ENCODE measurements at places on chromosomes 2 and 18.

DNA sequence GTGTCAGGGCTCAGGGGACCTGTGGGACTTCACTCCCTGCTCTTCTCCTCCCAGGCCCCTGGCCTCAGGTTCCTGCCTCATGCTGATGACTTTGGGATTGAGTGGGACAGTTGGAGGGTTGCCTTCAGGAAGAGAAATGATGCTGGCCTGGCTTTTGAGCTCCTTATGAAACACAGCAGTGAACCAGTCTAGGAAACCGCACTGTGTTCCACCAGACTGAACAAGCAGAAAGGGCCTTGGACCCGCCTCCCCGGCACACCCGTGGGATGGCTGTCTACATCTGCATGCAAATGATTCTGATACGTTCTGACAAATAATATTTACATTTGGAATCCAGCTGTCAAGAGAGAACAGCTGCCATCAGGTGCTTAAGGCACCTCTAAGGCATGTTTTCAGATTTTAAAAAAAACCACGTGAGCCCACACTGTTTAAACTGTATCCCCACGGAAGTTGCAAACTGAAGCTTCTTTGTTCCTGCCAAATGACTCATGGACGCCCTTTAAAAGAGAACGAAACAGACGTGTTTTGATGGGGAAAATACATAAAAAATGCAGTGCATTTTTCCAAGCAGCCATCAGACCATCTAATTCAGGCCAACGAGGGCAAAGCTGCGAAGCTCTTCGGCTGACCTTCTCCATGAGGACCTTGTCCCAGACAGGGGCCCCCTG lies 27.6 kb upstream of the ASAP2 start:
- no peak for DNase-seq

DNA sequence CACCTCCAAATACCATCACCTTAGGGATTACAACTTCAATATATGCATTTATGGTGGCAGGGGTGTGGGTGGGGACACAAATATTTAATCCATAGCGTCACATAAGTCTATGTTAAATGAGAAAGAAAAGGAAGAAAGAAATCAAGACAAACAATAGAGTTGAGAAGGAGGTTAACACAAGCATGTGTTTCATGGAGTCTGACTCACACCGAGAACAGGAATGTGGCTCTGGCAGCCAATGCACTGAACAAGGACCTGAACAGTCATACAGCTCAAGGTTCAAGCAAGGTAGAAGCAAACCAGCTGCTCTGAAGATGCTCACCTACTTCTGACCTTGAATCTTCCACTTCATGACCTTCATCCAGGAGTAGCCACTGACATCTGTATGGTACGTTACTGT lies 36.2 kb upstream of the LPIN1 start:
- no peak for DNase-seq

DNA sequence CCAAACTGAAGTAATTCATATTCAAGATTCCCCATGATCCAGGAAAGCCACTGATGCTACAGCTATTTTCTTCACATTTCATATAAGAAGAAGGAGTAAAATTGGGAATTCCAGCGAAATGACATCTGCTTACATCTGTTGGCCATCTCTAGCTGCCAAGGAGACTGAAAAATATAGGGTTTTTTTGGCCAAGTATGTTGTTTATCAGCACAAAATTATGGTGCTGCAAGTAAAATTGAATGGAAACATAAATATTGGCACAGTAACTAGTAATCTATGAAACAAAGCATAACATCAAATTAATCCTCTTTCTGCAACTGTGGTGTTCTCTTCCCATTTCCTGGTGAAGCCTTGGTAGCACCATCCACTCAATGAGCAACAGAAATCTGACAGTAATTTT lies 649.5 kb upstream of the ZNF804A start:
- no peak for DNase-seq

DNA sequence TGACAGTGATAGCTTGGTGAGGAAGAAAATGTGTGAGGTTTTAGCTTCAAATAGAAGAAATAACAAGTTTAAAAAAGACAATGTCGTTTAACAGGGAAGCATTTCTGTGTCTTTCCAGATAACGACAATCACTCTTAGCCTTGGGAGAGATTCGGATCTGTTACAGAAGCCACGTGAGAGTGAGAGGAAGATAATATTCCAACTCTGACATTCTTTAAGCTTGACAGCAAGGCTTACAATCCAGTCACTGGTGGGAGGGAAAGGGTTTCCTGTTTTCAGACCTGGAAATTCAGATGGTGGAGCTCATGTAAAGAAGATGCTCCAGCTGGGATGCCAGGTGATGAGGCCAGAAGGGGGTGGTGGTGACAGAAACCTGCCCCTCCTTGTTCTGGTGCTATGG lies 30.8 kb downstream of the FBXO48 start:
- no peak for DNase-seq

DNA sequence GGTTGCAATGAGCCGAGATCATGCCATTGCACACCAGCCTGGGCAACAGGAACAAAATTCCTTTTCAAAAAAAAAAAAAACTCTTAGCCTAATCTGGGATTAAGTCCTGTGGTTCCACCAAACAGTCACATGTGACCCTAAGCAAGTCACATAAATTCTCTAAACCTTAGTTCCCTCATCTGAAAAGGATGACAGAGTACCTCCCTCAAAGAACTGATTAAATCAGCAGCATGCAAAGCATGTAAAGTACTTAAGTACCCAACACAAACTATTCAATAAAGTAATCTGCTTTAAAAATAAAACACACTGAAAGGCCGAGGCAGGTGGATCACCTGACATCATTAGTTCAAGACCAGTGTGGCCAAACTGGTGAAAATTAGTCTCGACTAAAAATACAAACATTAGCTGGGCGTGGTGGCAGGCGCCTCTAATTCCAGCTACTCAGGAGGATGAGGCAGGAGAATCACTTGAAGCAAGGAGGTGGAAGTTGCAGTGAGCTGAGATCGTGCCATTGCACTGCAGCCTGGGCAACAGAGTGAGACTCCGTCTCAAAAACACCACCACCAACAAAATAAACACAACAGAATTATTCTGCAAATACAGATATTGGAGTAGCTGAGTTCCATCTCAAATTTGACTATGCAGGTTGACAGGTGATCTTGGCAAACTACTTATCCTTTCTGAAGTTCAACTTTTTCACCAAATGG lies 7.0 kb downstream of the USP34 start:
- no peak for DNase-seq

- DNase-seq: no peak
Observed at GRCh38 chr2:117771969-117772630, 42.4 kb upstream of the DDX18 start.

DNA sequence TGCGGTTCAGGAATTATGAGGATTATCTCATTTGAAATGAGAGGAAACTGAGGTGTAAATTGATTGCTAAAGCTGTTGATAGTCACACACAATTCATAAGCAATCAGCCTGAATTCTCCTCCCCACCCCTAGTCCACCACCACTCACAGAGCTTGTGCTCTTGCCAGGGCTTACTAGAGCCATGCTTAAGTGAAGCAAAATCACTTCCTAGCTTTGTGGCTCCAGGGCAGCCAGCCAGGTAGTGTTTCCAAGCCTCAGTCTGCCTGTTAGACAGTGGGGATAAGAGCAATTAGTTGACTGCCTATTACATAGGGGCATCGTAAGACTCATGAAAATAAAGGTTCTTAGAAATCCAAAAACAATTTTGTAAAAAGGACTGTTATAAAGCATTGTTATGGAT lies 87.2 kb downstream of the PKP4 start:
- DNase-seq: no peak

DNA sequence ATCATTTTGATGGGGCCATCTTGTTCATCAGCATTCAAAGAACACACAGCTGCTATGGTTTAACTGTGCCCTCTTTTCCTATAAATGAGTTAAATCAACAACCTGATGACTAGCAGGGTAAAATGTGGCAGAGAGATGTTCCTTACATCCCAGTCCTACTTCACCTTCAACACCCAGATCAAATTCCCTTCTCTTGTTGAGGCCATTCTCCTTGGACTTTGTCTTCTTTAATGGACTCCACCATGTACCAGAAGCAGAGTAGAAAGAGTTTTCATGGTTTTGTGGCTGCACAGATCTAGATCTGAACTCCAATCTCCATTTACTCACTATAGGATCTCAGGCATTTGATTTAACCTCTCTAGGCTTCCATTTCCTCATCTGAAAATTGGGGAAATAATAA lies 6.4 kb upstream of the UPP2 start:
- no peak for DNase-seq

DNA sequence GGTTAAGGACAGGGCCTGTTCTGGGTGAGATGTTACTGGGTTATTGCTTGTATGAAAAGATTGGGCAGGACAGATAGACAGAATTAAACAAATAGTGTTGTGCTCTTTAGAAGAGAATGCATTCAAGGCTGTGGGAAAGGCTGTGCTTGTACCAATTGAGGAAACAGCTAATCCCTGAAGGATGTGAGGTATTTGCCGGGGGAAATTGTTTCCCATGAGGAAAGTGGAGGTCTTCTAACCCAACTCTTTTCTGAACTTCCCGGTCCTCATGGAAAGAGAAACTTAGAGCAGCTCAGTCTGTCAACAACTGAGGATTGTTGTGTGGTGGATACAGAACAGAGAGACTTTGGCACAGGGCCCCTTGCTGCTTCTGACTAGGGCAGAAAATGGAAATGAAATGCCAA lies 9.5 kb downstream of the SLC1A4 start:
- DNase-seq: no peak

DNA sequence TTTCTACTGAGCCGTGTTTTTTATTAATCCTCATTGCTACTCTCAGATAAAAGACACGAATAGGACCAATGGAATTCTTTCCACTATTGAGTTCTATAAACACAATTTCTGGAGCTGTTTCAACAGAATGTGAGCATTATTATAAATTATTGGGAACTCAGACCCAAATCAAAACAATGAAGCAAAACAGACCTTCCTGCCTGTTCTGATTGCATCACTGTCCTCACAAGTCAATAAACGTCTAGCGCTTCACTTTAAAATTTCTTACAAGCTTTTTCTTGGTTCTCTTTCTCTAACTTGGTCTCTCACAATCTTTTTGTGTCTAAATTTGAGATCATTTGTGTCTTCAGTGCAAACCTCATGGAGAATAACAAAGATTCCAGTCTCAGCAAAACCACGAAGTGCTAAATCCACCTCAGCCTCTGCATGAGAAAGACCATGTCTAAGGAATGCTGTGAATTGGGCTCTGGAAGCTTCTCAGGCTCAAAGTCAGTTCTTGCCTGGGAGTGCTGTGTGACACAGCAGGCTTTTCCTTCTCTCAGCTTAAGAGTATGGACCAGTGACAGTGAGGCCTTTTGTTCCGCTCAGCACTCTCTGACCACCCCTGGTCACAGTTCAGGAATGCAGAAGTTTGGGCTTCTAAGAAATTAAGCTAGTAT lies 22.8 kb downstream of the ARHGAP28 start:
- no peak for DNase-seq

GRCh38 chr2:234099266-234099665 lies 48.8 kb downstream of the SPP2 start:
- no peak for DNase-seq

DNA sequence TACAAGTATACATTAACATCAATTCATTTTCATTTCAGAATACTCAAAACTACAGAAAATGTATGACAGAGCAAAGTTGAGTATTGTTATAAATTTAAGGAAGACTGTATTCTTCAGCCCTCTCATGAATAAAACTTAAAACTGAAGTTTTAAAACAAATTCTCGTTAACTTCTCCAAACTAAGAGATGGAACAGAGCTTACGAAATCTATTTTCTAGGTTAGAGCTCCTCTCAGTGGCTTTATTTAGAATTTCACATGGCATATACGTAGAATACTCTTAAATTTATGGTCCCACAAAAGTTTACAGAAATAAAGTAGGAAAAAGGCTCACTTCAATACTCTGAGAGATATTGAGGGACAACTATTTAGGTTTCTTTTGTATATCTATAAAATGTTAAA lies 612.1 kb downstream of the KCNJ3 start:
- no peak for DNase-seq

GRCh38 chr2:234446404-234447076 lies 50.3 kb downstream of the ARL4C start:
- DNase-seq: peak; percentile 65

DNA sequence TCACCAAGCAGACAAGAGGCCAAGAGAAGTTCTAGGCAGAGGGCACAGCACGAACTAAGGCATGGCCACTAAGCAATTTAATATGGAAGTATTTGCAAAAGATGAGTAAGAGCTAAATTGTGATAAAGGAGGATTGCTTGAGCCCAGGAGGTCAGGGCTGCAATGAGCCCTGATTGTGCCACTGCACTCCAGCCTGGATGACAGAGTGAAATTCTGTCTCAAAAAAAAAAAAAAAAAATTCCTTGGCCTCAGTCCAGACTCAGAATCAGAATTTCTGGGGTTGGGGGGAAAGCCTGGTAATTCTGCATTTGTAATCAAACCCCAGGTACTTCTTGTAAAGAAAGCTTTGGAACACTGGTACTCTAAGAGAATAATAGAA lies 46.8 kb upstream of the RTN4 start:
- DNase-seq: no peak

DNA sequence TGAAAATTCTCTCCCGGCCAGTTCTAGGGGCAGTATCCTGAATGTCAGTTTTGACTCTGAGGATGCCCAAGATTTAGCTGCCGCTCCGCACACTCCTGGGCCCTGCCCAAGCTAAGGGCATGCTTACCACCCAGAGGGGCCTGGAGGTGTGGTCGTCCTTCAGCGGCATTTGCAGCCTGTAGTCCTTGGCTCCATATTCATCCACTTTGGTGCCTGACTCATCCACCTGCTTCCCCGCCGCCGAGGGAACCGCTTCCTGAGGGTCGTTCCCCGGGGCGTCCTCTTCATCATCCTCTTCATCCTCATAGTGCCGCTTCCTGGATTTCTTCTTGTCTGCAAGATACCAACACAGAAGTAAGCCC lies 577 bp downstream of the ERCC3 start:
- DNase-seq: no peak

GRCh38 chr2:82740527-82740926 lies 1718.6 kb downstream of the SUCLG1 start:
- DNase-seq: no peak

- no peak for DNase-seq
Observed at GRCh38 chr2:204971206-204971907, 426.1 kb downstream of the PARD3B start.

- no peak for DNase-seq
Observed at GRCh38 chr18:31819106-31819924, 58.6 kb upstream of the SLC25A52 start.

DNA sequence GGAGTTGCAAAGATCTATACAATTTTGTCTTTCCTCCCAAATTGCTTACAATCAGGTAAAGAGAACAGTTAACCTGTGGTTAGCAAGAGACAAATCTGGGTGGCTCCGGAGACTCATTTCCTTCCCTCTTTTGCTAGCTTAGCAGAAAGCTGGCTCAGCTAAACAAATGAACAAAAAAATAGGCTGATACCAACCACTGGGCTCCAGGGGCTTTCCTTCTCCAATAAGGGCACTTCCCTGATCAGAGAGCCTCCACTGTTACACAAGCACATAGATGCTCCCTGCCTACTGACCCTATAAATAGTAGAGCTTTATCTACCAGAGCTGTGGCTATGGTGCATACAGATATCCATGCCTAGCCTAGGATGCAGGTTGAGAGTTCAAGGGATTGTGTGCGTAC lies 90.1 kb upstream of the ARL5A start:
- no peak for DNase-seq

GRCh38 chr2:96260387-96261260 lies 5.2 kb downstream of the TMEM127 start:
- DNase-seq: peak; percentile 9

All from stimulated activated CD4-positive, alpha-beta T cell treated with anti-CD3 and anti-CD28 coated beads, Interleukin-4, amount 100 ng/mL, for 48 hours (primary cell).